ENCODE measurements at places on chromosomes 7 and 10.

- DNase-seq = no peak
Measured at GRCh38 chr10:110522365-110522988, 24.8 kb downstream of the DUSP5 start.

DNA sequence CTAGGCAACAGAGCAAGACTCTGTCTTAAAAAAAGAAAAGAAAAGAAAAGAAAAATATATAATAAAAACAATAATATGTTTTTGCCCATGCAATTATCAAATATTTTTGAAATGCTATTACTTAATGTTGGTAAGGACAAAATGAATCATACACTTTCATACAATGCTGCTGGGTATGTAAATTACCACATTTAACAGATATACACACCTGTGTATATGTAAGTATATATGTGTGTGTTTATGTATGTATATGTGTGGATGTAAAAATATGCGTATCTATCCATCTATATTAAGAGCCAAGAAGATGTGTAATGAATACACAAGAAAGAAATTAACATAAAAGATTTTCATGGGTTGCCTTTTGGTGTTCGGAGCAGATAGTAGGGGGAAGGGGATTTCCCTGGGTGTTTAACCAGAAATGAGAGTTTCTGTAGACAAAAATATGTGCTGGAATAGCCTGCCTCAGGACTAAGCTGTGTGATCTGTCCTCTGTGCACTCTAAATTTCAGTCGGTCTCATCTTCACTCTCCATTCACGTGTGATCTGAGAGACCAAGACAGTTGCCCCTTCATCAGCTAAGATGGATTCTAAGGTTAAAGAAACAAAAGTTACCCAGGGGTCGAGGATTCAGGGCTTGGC, 61.2 kb downstream of the PRKCQ start:
- DNase-seq = no peak

DNA sequence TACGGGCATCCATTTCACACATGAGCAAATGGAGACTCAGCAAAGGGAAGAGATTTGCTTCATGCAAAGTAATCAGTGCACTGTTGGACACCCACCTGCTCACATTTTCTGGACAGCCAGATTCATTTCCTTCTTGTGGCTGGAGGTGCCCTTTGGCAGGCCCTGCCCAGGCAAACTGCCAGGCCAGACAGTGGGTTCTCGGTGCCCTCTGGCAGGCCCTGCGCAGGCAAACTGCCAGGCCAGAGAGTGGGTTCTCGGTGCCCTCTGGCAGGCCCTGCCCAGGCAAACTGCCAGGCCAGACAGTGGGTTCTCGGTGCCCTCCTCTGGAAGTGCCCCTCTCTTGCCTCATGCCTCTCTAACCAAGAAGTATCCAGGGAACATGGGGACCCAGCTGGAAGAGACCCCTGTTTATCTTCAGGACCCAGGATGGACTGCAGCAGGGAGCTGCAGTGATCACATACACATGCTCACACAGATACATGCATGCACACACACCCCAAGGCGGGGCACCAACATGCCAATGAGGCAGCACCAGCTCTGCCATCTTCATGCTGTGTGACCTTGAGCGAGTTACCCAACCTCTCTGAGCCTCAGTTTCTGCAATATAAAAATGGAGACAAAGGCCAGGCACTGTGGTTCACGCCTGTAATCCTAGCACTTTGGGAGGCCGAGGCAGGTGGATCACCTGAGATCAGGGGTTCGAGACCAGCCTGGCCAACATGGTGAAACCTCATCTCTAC, 67.1 kb downstream of the OAT start:
- DNase-seq = no peak

DNA sequence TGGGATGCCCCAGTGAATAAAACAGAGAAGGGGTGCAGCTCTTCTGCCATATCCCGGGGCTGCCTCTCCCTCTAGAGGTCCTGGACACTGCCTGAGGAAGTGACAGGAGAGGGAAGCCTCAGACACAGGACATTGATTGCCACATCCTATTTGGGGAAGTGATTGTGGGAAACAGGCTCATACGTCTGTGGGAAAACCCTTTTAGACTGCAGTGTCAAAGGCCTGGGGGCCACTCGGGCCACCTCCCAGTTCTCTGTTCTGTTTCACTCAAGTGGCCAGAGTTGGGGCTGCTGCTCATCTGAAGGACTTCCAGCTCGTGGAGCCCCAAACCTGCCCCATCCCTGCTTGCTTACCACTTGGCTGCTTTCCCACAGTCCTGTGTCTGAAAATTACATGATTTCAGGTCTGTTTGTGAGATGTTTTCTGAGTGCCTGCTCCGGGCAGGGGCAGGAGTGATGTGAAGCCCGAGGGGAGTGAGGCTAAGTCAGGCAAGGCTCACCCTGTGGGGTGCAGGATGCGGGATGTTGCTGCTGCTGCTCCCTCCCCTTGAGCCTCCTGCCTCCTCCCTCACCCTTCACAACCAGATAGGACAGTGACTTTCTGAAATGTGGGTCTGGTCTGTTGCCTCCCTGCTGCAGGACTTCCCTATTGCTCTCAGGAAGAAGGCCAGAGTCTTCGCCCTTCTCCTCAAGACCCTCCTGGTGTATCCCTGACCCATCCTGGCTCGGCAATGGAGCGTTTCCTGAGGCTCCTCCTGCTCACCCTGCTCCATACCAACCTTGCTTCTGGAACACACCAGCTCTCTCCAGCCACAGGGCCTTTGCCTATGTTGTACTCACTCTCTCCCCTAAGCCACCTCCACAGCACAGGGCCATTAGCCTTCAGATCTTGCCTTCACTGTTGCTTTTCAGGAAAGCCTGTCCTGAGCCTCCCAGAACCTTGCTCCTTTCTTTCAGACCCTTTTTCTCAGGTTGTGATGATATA, 58.4 kb downstream of the NEURL1 start:
- DNase-seq = no peak

DNA sequence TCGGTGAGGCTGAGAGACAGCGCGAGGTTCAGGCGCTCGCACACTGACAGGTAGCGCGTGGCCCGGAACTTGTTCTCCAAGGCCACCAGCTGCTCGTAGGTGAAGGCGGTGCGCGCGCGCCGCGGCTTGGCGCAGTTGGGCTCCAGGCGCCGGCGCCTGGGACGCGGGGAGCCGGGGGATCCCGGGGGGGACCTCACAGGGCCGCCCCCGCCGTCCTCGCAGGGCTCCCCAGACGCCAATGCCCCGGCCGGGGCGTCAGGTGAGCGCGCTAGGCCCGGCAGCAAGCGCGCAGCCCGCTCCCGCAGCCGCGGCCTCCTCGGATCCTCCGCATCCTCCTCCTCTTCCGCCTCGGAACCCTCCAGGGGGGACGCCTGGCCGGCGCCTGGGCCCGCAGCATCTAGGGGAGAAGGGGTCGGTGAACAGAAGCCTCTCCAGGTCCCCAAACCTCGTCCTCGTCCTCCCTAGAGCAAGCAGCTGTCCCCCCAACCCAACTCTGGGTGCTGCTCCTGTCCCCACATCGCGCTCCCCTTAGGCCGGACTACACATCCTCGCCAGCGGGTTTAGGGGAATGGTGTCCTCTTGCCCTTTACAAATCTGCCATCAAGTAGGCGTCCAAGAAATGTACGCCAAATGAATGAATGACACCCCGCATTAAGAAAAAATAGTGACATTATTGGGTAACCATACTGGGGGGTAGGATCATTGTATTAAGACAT, 1.9 kb downstream of the NKX1-2 start:
- no peak for DNase-seq

GRCh38 chr10:21514129-21514817, 11.2 kb downstream of the SKIDA1 start:
- no peak for DNase-seq

DNA sequence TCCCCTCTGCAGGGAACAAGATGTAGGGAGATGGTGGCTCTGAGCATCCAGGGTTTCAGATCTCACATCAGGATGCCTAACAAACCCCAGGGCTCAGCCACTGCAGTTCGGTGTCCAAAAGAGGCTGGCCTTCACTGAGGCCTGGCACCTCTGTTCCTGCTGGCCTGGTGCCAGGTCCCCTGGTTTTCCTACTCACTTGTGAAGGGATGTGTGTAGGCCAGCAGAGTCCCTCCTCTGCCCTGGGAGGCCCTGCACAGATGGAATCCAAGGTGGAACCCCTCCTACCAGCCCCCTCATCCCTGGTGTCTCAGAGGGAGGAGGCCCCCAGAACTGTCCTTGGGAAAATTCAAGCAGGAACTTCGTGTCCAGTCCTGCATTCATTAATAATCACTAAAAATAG, 260.6 kb downstream of the CCSER2 start:
- no peak for DNase-seq

DNA sequence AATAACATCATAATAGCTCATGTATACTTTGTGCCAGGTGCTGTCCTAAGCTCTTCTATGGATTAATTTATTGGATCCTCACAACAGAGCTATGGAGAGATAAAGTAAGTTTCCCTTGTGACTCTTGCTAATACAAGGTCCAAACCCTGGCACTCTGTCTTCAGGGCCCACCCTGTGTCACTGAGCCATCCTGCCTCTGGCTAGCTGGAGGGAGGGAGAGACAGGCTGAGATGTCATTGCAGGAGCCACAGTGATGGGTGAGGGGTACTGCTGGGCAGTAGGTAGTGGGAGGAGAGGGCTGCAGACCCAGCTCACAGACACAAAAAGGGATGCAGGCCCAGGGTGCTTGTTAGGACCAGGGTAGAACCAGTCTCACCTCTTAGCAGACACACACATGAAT, 16.9 kb downstream of the GCK start:
- DNase-seq = no peak

- no peak for DNase-seq
Measured at GRCh38 chr10:69901022-69901421, 99.3 kb downstream of the COL13A1 start.

GRCh38 chr7:1433128-1433920, 25.9 kb downstream of the MICALL2 start:
- no peak for DNase-seq

DNA sequence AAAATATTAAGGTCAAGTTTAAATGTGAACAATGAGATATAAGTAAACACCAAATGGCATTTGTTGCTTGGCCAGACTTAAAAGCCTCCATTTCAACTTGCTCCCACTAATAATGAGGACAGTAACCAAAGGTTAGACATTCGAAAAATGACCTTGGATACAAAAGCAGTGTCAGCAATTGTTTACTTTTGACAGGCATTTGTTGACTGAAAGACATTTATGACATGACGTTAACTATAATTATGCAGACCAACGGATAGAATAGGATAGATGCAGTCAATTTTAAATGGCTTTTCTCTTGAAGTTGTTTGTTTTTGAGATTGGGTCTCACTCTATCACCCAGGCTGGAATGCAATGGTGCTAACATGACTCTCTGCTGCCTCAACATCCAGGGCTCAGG, 6.3 kb upstream of the WNT16 start:
- no peak for DNase-seq

- DNase-seq = no peak
Measured at GRCh38 chr7:133290676-133291333, 37.9 kb downstream of the EXOC4 start.

GRCh38 chr7:137342828-137343261, 688 bp downstream of the PTN start:
- no peak for DNase-seq

DNA sequence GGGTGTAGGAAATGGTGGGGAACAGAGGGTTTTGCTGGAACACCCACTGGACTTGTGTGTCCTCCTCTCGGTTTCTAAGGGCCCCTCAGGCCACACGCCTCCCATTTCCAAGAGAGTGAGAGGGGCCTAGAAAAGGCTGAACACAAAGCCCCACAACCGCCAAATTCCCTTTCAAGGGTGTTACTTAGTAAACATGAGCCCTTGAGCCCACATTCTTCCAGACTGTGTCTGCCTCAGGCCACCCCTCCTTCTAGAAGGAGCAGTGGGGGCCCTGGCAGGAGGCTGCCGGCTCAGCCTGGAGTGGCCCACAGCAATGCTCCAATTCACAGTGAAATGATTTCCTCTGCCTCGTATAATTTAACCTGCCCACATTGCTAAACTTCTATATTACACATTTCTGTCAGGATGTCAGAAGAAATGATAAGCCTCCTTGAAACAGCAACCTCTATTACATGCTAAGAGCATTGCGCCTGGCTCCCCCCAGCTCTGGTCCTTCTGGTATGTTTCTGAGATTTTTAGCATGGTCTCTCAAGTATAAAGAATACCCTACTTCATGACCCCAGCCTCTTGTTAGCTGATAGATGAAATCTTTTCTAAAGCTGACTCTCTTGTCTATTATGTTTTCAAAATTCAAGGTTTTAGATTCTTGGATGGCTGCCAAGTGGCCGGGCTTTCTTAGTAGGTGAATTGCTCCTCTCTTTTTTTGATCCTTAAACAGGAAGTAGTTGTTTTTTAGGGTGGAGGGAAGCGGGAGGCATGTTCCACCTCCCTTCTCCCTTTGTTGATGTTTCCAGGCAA, 673.9 kb upstream of the GALNT17 start:
- no peak for DNase-seq

DNA sequence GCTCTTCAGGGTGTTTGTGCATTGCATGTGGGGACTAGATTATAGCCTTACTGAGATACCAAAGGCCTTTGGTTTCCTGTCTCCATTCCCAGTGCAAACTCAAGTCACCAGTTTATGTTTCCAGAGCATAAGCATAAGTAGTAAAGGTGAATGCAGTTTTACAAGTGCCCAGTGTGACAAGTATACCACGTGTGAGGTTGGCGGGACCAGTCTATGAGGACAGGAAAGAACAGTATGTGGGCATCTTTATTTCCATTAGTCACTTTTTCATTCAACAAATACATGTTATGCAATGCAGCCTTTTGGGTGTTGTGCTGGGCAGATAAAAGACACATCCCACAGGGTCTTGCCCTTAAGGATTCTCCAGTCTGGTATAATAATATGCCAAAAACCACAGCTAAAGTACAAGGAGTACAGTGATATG, 146.5 kb downstream of the ARID5B start:
- no peak for DNase-seq

GRCh38 chr7:33921216-33921938, 16.0 kb downstream of the BMPER start:
- no peak for DNase-seq

DNA sequence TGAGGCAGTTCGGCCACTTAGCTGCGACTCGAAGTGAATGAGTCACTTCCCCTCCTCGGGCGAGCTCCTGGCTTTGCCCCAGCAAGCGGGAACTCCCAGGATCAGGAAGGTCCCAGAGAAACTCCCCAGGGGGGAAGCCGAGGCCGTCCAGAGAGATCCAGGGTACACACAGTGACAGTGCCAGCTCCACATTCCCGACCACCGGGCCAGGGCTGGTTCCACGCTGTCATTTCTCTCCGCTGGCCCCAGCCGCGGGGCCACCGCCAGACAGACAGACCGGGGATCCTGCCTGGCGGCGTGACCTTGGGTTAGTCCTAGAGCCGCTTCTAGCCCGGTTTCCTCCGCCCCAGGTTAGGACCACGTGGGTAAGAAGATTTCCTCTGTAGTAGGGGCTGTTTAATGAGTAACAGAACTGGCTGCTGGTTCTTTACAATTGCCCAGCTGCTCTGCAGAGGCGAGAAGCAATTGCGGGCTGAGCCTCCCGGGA, 463 bp upstream of the UPP1 start:
- peak; percentile 31 for DNase-seq

All from CMK (cell line).